Breast epithelium (tissue), 4 donors: ENCODE measurements at places on chromosomes 5 and 9.

DNA sequence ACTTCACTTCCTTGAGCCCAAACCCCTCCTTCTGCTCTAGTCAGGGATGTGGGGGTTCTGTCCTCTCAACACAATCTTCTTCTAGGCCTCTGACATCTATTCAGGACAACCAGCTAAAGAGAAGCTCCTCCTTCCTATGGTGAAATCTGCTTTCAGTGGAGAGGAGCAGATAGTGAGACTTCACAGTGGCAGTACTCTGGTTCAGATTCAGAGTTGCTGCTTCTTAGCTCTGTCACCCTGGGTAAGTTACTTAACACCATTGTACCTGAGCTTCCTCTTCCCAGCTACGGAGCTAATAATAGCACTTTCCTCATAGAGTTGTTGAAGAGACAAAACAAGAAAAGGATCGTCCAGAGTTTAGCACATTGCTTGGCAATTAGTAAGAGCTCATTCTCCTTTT is 77.3 kb upstream of the LARP1 start:
- no peaks in the 10 kb centered on the region for H3K27me3 ChIP-seq
- H3K4me1 ChIP-seq, result no peaks in the 10 kb centered on the region
- DNase-seq, result no peak
- no peaks in the 10 kb centered on the region for H3K36me3 ChIP-seq
- no peak overlapping the region for H3K4me3 ChIP-seq
- H3K27ac ChIP-seq, result peak overlapping the region; percentile 66

DNA sequence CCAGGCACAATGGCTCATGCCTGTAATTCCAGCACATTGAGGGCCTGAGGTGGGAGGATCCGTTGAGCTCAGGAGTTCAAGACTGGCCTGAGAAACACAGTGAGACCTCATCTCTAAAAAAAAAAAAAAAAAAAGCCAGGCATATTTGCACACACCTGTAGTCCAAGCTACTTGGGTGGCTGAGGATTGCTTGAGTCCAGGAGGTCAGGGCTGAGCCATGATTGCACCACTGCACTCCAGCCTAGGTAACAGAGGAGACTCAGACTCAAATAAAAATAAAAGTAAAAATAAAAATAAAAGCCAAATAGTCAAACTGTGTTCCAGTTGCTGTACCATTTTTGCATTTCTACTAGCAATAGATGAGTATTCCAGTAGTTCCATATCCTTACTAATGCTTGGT is 616.0 kb downstream of the KIF4B start:
- no peak overlapping the region for H3K27ac ChIP-seq
- no peaks in the 10 kb centered on the region for H3K27me3 ChIP-seq
- DNase-seq, result no peak
- H3K4me1 ChIP-seq, result no peaks in the 10 kb centered on the region

DNA sequence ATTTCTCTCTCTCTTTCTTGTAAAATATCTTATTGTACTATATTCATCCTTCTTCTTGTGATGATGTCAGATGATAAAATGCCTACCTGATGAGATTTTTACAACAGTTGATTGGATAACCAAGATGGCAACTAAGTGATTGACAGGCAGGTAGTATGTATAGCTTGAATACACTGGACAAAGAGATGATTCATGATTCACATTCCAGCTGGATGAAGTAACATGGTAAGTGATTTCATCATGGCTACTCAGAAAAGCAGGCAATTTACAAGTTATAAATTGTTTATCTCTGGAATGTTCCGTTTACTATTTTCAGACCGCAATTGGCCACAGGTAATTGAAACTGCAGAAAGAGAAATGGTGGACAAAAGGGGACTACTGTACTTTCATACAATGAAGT is 1471.7 kb upstream of the C9orf72 start:
- no peaks in the 10 kb centered on the region for H3K4me1 ChIP-seq
- no peak for DNase-seq
- no peak overlapping the region for H3K27ac ChIP-seq
- no peaks in the 10 kb centered on the region for H3K27me3 ChIP-seq
- H3K36me3 ChIP-seq, result no peaks in the 10 kb centered on the region

DNA sequence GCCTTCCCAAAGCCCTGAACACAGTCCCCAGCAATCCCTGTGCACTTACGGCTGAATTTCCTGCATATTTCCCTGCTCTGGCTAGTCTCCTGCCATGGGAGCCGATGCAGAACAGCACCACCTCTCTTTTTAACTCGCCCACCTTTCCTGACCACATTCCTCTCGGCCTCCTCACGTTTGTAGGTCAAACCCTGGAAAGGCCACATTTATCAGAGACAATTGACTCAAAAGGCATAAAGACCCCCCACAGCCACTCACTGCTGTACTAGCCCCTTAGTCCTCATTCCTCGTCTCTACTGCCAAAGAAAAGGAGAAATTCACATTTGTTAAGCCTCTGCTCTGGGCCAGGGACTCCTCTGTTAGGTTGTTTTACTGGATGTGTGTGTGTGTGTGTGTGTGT is 43.6 kb downstream of the ENC1 start:
- no peaks in the 10 kb centered on the region for H3K4me1 ChIP-seq
- no peak for DNase-seq
- H3K4me3 ChIP-seq, result no peak overlapping the region
- no peaks in the 10 kb centered on the region for H3K36me3 ChIP-seq
- no peaks in the 10 kb centered on the region for H3K27me3 ChIP-seq

DNA sequence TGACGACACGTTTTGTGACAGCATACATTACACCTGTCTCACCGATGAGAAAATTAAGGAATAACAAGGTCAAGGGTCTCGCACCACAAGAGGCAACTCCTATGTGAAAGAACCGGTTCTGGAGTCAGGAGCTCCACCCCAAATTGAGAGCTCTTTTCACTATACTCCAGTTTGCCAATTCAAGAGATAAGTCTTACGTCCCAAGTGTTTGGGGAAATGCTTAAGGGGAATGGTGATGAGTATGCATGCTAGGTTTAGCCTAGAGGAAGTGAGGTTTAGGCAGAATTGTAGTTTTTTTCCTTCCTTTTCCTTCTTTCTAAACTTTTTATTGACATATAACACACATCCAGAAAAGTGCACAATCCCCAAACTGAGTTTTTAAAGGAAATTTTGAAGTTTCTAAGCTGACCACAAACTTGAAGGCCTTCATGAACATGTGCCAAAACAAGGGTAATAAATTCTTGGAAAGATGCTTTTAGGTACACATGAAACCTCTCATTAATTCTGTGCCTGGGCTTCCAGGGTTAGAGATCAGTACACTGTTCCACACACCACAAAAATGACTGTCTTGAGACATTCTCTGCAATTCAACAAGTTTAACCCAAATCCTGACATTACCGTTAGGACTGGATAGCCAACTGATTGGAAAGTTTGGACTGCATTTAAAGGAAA is 127.6 kb upstream of the SLC1A3 start:
- H3K36me3 ChIP-seq, result no peaks in the 10 kb centered on the region
- DNase-seq, result no peak
- H3K27ac ChIP-seq, result no peak overlapping the region
- no peaks in the 10 kb centered on the region for H3K27me3 ChIP-seq
- H3K4me1 ChIP-seq, result no peaks in the 10 kb centered on the region

DNA sequence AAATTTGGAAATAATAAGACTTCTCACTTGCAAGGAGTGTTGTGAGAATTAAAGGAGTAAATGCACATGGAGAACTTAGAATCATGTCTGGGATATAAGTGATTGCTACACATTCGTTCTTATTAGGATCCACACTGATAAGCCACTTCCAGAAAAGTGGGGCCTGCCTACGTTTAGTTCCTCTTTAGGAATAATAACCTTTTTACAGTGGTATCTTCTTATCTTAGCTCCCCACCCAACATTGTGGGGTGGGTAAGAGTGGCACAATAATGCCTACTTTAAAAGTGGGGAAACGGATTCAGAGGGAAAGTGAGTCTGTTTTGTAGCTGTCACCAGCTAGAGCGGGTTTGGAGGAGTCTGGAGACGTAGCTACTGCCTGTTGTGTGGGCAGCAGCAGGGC is 16.0 kb downstream of the DOCK2 start:
- no peaks in the 10 kb centered on the region for H3K27me3 ChIP-seq
- no peaks in the 10 kb centered on the region for H3K36me3 ChIP-seq
- H3K4me1 ChIP-seq, result no peaks in the 10 kb centered on the region
- DNase-seq, result no peak
- H3K27ac ChIP-seq, result no peak overlapping the region

GRCh38 chr5:67467110-67467509 is 270.5 kb upstream of the CD180 start:
- no peaks in the 10 kb centered on the region for H3K4me1 ChIP-seq
- no peaks in the 10 kb centered on the region for H3K36me3 ChIP-seq
- no peak overlapping the region for H3K4me3 ChIP-seq
- DNase-seq, result no peak
- H3K27me3 ChIP-seq, result no peaks in the 10 kb centered on the region

DNA sequence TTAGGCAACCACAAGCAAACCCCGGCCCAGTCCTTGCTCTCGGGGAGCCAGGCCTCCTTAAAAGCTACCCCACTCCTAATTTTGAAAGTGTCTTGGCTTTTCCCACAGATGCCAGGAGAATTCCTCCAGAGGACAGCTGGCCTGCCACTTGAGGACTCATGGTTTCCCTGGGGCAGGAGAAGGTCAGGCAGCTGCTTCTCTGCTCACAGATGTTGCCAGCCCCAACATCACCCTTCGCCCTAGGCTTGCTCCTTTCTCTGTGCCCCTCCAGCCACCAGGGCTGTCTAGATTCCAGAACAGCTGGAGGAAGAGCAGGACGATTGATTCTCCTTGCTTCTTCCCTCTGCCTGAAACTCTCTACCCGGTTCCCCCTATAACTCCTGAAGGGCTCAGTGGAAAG is 8.5 kb downstream of the GGTA1 start:
- no peaks in the 10 kb centered on the region for H3K36me3 ChIP-seq
- H3K4me1 ChIP-seq, result no peaks in the 10 kb centered on the region
- no peaks in the 10 kb centered on the region for H3K27me3 ChIP-seq
- no peak overlapping the region for H3K27ac ChIP-seq
- H3K4me3 ChIP-seq, result no peak overlapping the region

DNA sequence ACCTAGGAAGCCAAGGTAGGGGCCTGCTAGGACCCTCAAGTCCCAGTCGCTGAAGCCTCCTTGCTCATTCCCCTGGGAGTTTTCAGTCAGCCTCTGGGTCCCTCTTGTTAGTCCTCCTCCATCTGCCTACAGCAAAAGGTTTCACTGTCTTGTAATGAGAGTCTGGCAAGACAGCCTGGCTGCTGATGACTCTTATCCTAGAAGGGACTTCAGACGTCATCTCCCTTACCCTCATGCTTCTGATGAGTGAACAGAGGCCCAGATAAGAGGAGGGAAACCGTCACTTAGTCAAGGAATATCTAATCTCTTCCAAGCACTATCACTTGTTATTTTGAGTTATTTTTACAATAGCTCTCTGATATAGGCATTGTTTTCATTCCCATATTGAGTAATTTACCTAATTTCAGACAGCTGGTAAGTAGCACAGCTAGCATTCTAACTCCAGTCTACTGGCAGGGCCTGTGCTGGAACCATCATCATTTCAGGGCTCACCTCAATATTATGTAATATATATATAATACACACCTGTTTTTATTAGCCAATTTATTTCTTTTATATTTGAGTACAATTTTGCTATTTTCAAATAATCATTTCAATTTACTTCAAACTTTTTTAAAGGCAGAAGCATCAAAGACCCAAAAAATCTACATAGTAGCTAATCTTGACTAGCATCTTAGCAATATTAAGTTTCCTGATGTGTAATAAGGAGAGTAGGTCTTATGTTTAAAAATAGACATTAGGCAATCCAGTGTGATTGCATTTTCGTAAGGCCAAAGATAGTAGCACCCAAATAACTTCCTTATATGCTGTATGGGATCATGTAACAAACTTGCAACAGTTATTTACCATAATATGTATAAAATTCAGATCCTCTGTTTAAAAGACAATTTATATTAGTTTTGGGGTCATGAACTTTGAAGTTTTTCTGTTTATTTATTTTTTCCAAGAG is 7.9 kb downstream of the CMYA5 start:
- no peak for DNase-seq
- H3K36me3 ChIP-seq, result no peaks in the 10 kb centered on the region
- H3K4me3 ChIP-seq, result no peak overlapping the region
- no peaks in the 10 kb centered on the region for H3K4me1 ChIP-seq

GRCh38 chr5:172481011-172481800 is 26.9 kb upstream of the SH3PXD2B start:
- H3K27ac ChIP-seq, result no peak overlapping the region
- no peaks in the 10 kb centered on the region for H3K36me3 ChIP-seq
- no peak for DNase-seq
- no peaks in the 10 kb centered on the region for H3K4me1 ChIP-seq
- no peak overlapping the region for H3K4me3 ChIP-seq
